CMK (cell line): ENCODE measurements at places on chromosomes 16 and 17.

GRCh38 chr17:57669671-57670529 is 75.2 kb downstream of the CCDC182 start:
- no peak for DNase-seq

GRCh38 chr16:84396537-84397008 is 28.2 kb downstream of the ATP2C2 start:
- DNase-seq: no peak

GRCh38 chr17:17897442-17897841 is 60.7 kb upstream of the SREBF1 start:
- no peak for DNase-seq

DNA sequence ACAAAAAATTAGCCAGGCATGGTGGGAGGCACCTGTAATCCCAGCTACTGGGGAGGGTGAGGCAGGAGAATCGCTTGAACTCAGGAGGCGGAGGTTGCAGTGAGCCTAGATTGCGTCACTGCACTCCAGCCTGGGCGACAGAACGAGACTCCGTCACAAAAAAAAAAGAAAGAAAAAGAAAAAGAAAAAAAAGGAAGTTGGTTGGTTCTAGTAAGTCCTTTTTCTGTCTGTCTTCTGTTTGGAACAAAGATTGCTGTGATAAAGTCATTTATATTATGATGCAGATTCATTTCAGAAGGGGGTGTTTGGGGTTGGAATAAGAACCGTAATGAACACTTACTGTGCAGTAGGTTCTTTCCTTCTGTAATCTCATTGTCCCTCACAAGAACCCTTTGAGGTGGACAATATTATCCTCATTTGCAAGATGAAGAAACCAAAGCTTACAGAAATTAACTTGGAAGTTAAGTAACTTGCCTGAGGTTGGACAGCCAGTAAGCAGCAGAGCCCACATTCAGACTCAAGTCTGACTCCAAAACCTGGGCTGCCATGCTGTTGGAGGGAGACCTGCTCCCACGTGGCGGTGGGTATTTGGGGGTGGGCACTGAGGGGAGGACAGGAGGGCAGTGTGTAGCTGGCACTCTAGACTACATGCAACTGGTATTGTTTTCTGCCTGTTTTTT is 10.3 kb downstream of the MINK1 start:
- no peak for DNase-seq

DNA sequence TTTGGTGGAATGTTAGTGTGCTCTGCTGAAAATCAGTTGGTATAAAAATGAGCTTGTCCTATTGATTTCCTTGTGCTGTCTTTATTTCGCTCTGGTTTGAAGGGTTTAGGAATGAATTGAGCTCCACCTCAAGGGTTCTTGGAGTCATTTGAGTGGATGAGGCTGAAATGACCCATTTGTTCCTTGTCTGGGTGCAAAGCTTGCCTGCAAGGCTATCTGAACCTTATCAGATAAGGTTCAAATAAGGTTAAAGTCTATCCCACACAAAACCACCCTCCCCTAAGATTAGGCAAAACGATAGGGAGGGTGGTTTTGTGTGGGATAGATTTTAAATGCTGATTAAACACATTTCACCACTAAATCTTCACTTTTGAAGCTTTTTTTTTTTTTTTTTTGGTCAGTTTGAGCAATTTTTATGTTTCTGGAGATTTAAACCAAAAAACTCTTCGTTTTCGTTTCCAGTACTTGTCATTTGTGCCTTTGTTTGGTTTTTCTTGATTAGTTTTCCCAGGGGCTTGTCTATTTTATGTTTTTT is 62.7 kb downstream of the ARHGAP44 start:
- no peak for DNase-seq

DNA sequence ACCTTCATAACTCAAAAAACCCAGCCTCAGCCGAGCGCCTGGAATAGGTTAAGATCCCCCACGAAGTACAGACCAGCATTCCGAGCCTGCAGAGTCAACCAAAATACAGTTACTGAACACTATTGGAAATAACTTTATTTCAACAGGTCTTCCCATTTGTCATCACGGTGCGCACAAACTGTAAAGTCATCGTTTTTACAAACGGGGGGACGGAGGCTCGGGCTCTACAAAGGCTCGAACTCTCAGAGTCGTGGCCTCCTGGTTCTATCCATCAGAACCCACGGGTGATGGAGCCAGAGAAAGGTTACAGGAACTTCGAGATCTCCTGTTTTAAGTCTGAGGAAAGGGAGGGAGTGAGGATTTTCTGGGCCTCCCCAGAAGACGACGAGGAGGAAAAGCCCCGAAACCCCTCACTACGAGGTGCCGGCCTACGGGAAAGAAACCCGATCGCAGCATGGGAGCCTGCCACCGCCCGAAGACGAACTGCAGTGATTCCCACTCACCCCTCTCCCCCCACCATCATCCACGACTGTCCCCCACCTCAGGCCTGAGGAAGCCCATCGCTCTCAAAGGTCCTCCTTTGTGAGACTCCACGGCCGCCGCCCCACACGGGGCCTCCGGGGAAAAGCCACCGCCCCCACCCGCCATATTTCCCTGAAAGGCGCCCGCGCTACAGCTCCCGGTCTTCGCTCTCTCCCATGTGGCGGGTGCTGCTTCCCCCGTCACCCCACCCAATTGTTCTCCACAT is 917 bp downstream of the YWHAE start:
- DNase-seq: no peak

GRCh38 chr17:34245351-34245905 is 9.7 kb upstream of the CCL2 start:
- no peak for DNase-seq

GRCh38 chr16:10965440-10966061 is 21.2 kb downstream of the CLEC16A start:
- DNase-seq: no peak

- no peak for DNase-seq
Measured at GRCh38 chr17:66730461-66730923, 104.4 kb upstream of the CACNG5 start.

DNA sequence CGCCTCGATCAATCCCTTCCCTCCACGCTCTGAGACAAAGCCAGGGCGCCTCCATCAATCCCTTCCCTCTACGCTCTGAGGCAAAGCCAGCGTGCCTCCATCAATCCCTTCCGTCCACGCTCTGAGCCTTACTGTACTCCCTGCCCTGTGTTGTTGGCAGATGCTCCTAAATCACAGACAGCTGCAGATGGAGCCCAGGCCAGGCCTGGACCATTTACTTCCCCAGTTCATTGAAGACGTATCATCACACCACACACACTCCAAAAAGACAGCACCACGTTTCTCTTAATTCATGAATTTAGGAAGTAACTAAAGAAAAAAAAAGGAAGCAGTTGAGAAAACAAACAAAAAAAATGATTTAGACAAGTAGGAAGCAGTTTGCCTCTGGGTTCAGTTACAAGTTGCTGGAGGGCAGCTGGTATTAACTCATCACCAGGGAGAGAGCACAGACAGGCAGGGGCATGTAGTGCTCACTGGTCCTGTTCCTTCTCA is 7.4 kb upstream of the CD300LD start:
- no peak for DNase-seq

GRCh38 chr17:27977751-27978688 is 64.5 kb upstream of the NLK start:
- DNase-seq: no peak

DNA sequence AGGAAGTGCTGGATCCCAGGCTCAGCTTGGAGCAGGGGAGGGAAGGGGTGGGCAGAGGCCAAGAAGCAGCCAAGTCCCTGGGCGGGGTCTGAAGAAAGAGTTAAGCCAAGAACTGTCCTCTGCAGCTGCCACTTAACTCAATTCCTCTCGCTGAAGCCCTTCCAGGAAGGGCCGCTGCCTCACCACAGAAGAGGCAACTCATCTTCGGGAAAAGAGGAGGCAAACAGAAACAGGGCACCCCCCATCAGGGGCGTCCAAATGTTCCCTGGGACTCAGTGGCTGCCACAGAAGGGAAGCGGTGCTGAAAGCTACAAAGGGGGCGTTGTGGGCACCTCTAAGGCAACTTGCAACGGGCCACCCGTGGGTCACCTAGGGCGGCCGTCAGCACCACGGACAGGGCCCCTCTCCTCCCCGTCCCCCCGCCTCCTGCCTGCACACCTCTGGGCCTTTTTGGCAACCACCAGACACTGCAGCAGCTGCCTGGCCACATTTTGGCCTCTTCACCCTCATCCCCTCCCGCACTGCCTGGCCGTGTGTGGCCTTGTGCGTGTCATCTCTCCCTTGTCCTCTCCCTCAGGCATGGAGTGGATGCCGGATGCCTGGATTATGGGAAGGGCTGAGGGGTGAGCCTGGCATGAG is 2.5 kb downstream of the TLCD3B start:
- DNase-seq: no peak

DNA sequence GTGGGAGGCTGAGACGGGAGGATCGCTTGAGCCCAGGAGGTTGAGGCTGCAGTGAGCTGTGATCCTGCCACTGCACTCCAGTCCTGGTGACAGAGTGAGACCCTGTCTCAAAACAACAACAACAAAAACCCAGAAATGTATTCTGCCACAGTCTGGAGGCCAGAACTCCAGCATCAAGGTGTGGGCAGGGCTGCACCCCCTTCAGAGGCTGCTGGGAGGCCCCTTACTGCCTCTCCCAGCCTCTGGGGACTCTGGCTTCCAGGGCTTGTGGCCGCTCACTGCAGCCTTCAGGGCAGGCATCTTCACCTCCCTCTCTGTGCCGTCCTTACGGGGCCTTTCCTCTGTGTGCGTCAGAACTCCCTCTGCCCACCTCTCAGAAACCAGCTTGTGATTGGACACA is 209.4 kb upstream of the GSE1 start:
- no peak for DNase-seq

DNA sequence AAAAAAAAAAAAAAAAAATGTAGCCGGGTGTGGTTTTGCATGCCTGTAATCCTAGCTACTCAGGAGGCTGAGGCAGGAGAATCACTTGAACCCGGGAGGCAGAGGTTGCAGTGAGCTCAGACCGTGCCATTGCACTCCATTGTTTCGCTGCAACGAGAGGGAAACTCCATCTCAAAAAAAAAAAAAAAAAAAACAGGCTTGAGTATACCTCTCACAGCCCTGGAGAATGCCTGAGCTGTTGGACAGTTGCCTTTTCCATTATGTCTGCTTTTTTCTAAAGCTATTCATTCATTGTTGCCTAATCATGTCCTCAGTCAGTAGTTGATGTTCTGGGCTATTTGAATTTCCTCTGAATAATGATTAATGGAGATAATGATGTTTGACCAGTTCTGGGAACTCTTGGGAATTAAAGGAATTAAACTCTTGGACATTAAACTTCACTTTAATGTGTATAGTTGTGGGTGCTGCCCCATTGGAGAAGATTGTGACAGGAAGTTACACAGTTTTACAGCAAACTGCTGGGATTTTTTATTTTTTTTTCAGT is 11.8 kb downstream of the HMOX2 start:
- DNase-seq: no peak

- no peak for DNase-seq
Measured at GRCh38 chr16:89401641-89402445, 88.5 kb downstream of the ANKRD11 start.
